ENCODE measurements at places on chromosomes 3 and 15. TPM values are rescaled to one million over a fixed set of nuclear protein-coding genes. Genes with fewer than 3 reads are reported as not detected.

TGM5 gene
- not detected for total RNA-seq

SNTN gene
- not detected for total RNA-seq

PLS1 gene
- 2.5 TPM for total RNA-seq

AVEN gene
- total RNA-seq, result 47.4 TPM

NRROS gene
- 0.58 TPM for total RNA-seq

CCR8 gene
- total RNA-seq, result not detected

HERC2 gene
- total RNA-seq, result 41.6 TPM

UBXN7 gene
- total RNA-seq, result 14.4 TPM

DUOX1 gene
- total RNA-seq, result under 0.01 TPM

TLR9 gene
- not detected for total RNA-seq

LMCD1 gene
- total RNA-seq, result 250 TPM

C3orf85 gene
- not detected for total RNA-seq

NDN gene
- total RNA-seq, result 43.7 TPM

MAGEF1 gene
- 23.4 TPM for total RNA-seq

SERPINI2 gene
- total RNA-seq, result not detected

MYLK gene
- total RNA-seq, result 46.6 TPM

DZIP1L gene
- total RNA-seq, result 22.0 TPM

DYNLT2B gene
- 7.0 TPM for total RNA-seq

ROBO2 gene
- total RNA-seq, result under 0.01 TPM

ACOX2 gene
- total RNA-seq, result 10.2 TPM

SATB1 gene
- total RNA-seq, result 21.1 TPM

ARMC8 gene
- total RNA-seq, result 50.2 TPM

GRIP2 gene
- 1.1 TPM for total RNA-seq

CCR2 gene
- total RNA-seq, result not detected

CNTN6 gene
- under 0.01 TPM for total RNA-seq

CCR5 gene
- not detected for total RNA-seq

PCLAF gene
- total RNA-seq, result 5.6 TPM

GOLGA8J gene
- 0.28 TPM for total RNA-seq

ASB14 gene
- not detected for total RNA-seq

CTXN2 gene
- total RNA-seq, result not detected

TADA3 gene
- total RNA-seq, result 65.2 TPM

RBPMS2 gene
- not detected for total RNA-seq

MUC4 gene
- not detected for total RNA-seq

ROPN1 gene
- total RNA-seq, result not detected

ADAMTSL3 gene
- 0.38 TPM for total RNA-seq

UROC1 gene
- not detected for total RNA-seq

STRA6 gene
- total RNA-seq, result 2.5 TPM

SOX14 gene
- not detected for total RNA-seq

KCNAB1 gene
- 4.8 TPM for total RNA-seq

FETUB gene
- not detected for total RNA-seq

SERPINI1 gene
- 2.9 TPM for total RNA-seq

ACTRT3 gene
- 3.1 TPM for total RNA-seq

CEP152 gene
- 11.3 TPM for total RNA-seq

FSIP1 gene
- total RNA-seq, result 1.3 TPM

KIF15 gene
- total RNA-seq, result 19.0 TPM

AP3B2 gene
- under 0.01 TPM for total RNA-seq

CCR4 gene
- 0.85 TPM for total RNA-seq

ZBTB47 gene
- total RNA-seq, result 28.6 TPM

THPO gene
- total RNA-seq, result 0.28 TPM

CA12 gene
- 195 TPM for total RNA-seq
